Fibroblast of skin of left biceps (primary cell): ENCODE measurements at places on chromosomes 7 and 10.

GRCh38 chr10:11699550-11700097 lies 42.6 kb upstream of the ECHDC3 start:
- DNase-seq: no peak

GRCh38 chr7:16084370-16084769 lies 337.0 kb downstream of the CRPPA start:
- DNase-seq: no peak

- no peak for DNase-seq
Observed at GRCh38 chr10:35324196-35324595, 12.1 kb upstream of the CCNY start.

DNA sequence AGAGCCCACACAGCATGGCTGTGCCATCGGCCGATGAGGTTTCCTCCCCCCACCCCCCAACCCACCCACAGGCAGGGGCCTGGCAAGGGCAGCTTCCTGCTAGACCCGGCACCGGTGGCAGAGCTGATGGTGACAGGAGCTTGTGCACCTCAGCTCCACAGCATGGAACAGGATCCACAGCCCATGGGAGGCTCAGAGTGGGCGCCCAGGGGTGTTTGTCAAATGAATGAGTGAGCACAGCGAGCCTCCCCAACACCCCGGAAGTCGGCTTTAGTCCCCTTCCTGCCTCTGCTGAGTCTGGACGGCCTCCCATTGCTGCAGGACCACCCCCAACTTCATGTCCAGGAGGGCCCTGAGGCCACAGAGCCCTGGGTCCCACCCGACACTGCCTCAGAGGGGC lies 68.9 kb downstream of the PDGFA start:
- no peak for DNase-seq

- DNase-seq: no peak
Observed at GRCh38 chr10:21849607-21850006, 153.9 kb downstream of the DNAJC1 start.

GRCh38 chr10:13420532-13421307 lies 72.6 kb upstream of the SEPHS1 start:
- DNase-seq: no peak

GRCh38 chr7:55964261-55965099 lies at the start of gene NIPSNAP2:
Gene NIPSNAP2, plus strand, starts transcription at chr7:55964585. Its CDS starts 25 bp downstream, at chr7:55964610.
- DNase-seq: no peak

DNA sequence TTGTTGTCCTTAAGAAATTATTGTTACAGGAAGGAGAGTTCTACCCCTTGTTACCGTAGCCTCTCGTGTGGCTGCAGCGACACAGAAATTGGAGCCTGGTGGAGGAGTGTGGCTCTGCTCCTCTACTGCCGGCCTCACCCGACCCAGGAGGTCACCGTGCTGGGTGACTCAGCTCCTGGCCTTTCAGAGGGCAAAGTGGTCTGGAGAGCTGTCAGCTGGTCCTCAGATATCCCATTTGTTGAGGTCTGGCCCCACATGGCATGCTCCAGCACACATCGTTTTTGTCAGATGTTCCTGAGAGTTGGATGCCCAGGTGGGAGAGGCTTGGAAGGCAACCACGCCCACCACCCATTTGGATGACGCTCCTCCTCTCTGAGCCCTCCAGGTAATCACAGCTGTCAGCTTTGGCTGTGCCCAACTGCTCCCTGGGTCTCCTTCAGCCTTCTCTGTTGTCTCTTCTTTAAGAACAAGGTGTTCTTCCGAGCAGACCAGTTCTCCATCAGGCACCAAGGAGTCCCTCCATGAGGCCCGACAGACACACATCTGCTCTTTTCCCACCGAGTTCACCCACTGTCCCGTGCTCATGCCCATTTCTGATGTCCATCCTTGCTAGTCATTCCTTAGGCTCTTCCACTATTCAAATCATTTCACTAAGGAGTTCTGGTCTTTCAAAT lies 80.3 kb downstream of the RAMP3 start:
- no peak for DNase-seq

- no peak for DNase-seq
Observed at GRCh38 chr7:8084836-8085235, 116.2 kb downstream of the GLCCI1 start.

DNA sequence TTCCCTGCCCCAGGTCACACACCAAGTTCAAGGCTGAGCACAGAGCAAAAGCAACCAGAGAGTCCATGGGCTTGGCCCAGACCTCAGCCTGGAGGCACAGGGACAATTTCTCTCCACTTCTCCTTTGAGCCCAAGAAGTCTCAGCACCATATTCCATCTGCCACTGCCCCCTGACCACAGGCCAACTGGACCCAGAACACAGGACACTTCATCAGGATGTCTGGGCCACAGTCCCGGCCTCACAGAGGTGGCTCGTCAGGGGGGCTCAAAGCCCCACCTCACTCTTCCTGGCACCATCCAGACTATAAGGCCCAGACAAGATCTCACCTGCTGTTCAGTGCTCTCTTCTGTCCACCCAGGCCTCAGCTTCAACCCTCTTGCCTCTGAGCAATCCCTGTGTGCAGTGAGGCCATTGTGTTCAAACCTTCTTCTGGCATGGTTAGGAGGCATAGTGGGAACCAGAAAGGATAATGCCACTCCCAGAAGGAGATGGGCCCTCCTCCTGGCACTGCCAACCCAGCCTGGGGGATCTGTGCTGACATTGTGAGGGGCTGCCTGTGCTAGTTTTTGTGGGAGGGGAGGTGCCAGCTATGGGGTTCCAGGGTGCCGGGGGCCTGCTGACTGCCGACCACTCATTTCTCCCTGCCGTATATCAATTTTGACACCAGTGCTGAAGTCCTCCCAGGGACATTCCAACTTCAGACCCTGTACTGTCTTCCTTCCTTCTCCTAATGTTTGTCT lies 49.7 kb upstream of the ANTXRL start:
- DNase-seq: no peak

- DNase-seq: no peak
Observed at GRCh38 chr7:120718361-120718760, 139.6 kb downstream of the TSPAN12 start.

DNA sequence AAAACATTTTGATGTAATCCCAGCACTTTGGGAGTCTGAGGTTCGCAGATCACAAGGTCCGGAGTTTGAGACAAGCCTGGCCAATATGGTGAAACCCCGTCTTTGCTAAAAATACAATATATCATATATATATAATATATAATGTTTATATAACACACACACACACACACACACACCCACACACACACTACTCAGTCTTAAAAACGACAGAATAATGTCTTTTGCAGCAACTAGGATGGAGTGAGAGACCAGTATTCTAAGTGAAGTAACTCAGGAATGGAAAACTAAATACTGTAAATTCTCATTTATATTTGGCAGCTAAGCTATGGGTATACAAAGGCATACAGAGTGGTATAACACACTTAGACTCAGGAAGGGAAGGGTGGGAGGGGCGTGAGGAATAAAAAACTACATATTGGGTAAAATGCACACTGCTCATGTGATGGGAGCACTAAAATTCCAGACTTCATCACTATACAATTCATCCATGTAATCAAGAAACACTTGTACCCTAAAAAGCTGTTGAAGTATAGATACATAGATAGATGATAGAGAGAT lies 231.2 kb upstream of the SEMA3A start:
- no peak for DNase-seq

DNA sequence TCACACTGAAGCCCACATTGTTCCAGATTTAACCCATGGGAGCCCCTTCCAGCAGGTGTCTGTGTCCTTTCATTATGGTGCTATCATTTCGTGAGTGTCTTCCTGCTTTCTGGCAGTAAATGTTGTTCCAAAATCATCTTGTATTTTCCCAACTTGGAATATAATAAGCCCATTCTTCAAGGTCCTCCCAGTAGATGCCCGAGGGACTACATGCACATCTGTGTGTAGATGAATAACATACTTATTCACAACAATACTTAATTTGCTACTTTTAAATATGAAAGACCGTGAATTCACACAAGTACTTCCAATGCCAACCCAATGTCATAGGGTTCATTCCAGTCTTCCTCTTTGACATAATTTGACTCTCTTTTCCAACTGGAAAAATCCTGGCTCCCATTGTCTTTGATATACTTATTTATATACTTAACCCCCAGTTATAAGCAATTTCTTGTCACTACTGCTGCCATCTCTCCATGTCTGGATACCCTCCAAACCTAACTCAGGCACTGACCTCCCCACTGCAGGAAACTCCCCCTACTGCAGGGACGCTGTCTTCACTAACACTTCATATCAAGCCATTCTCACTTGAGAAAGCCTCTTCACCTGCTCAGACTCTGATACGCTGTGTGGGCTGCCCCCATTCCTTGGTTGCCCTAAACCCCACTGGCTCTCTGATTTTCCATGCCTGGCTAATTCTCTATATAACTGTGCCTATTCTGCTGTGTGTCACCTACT lies 1119.2 kb downstream of the CNTNAP2 start:
- no peak for DNase-seq

GRCh38 chr7:158391141-158391540 lies 196.5 kb downstream of the PTPRN2 start:
- no peak for DNase-seq

DNA sequence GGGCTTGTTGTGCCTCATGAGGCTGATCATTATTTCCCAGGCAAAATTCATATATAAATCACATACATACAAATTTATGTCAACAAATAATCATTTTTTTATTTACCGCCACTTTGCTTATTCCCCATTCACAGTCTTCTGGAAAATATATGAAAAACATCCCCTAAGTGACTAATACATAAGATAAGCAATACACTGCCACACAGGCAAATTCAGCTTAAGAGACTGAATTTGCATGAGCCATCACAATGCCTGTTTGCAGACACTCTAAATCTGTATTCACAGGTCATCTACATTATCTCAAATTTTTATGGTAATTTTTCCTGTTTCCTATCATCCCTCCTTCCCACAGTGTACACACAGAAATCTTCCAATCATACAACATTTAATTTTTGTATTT lies 13.2 kb downstream of the OSBPL3 start:
- DNase-seq: no peak

DNA sequence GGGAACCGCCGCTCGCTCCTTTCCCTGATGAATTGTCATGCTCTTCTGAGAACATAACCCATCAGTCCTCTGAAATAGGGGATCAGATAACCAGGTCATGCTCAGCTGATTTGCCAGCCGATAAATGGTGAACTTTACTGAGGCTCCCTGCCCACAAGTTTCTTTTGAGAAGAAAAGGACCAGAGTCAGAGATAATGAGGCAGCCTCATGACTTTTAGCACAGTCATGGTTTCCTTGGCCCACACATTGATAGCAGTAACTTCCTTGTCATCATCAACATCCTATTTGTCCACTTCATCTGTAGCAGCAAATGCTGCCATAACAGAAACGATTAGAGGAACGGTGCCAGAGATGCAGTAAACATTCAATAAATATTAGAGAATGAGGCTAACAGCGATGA lies 509.0 kb downstream of the GATA3 start:
- DNase-seq: no peak

- no peak for DNase-seq
Observed at GRCh38 chr10:10007957-10008356, 1009.7 kb upstream of the CELF2 start.
